ENCODE measurements at places on chromosomes 1 and 21.

- DNase-seq = no peak
These were observed 12.8 kb upstream of the CLSTN1 start for GRCh38 chr1:9836632-9836960.

DNA sequence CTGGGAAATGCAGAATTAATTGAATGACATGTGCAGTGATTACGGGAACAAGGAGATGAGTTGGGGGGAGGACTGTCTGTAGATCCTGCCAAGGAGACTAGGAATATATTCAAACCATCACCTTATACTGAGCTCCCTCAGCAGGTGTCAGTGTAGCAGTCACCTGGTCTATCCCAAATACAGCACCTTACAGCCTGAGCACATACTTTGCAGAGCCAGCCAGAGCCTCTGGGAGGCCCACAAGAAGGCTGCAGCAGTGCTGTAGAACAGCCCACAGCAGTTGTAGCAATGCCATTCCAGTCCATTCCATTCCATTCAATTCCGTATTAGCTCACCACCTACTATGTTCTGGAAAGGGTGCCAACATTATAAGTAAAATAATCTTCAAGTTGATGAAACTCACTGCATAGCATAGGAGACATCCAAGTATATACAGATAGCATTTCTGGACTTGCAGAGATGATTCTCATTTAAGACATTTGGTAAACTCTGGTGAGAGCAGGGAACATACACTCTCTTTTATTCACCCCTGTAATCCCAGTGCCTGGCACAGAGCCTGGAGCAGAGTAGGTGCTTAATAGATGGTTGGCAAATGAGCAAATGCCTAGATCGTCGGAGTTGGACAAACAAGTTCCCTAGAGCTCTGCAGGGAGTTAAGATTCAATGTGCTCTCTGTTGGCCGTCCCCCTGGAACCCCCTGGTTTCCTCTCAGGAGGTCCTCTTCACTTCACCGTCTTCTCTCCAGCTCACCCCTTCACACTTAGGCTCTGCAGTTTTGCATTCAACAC lies 44.7 kb downstream of the KCNC4 start:
- no peak for DNase-seq

DNA sequence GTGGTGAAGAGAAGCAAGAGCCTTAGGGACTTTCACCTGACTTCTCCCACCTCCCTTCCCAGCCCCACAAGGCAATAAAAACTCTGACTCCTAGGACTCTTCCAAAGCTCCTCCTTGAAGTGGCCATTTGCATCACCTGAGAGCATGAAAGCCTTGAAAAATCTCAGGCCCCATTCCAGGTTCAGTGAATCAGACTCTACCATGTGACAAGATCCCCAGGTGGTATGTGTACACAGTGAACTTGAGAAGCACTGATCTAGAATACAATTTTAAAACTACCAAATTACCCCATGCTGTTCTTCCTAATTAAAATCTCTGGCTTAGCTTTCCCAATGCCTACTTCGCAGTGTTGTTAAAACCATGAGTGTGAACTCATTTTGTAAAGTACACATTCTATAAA lies 195.1 kb upstream of the SAMSN1 start:
- no peak for DNase-seq

DNA sequence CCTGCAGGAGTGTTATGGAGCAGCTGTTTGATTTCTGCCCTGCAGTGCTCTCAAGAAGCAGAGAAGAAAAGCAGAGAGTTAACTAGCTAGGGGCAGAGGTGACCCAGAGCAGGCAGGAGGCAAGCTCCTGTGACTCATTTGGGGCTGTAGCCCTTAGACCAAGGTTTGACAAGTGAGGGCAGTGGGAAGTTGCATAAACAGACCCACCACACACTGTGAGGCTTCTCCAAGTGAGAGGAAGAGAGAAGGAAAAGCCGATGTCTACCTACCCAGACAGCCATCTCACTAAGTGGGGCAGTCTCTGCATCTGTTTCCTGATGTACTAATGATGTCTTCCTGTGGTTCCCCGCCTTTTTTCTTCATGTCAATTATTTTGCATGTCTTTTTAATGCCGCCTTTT lies 159.9 kb upstream of the NR5A2 start:
- DNase-seq = peak; percentile 15
